ENCODE measurements at places on chromosomes 3 and 15. TPM values are rescaled to one million over a fixed set of nuclear protein-coding genes. Genes with fewer than 3 reads are reported as not detected.
A peak's percentile ranks its signal among the peaks of the same experiment; 100 is the strongest.

Gene MCTP2
- 5.4 TPM for total RNA-seq

GRCh38 chr3:53255423-53255774 lies 423 bp downstream of the TKT start:
- peak; percentile 15 for DNase-seq
- H3K27ac ChIP-seq: peak overlapping the region; percentile 95
- peak overlapping the region; percentile 90 for H3K4me3 ChIP-seq
- peaks cover 27% of the 10 kb centered on the region for H3K4me1 ChIP-seq

DNA sequence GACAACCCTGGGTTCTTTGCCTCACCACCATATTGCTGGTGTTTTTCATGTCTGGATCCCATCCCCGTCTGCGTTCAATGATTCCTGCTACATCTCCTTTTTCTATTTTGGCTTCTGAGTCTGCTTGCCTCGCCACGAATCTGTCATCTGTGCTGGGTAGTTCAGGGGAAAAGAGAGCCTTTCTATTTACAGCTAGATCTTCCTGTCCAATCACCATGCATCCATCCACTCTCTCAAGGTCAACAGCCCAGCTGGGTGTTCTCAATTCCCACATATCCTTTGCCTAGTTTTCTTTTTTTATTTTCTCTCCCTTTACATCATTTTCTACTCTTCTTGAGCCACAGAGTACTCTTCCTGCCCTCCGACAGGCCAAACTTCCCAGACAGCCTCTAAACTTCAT lies 104.8 kb upstream of the RAD18 start:
- H3K36me3 ChIP-seq: peaks cover 5% of the 10 kb centered on the region
- no peak overlapping the region for H3K4me3 ChIP-seq
- no peak overlapping the region for H3K27ac ChIP-seq
- DNase-seq: no peak

Gene ACTC1
- 5.3 TPM for total RNA-seq

DNA sequence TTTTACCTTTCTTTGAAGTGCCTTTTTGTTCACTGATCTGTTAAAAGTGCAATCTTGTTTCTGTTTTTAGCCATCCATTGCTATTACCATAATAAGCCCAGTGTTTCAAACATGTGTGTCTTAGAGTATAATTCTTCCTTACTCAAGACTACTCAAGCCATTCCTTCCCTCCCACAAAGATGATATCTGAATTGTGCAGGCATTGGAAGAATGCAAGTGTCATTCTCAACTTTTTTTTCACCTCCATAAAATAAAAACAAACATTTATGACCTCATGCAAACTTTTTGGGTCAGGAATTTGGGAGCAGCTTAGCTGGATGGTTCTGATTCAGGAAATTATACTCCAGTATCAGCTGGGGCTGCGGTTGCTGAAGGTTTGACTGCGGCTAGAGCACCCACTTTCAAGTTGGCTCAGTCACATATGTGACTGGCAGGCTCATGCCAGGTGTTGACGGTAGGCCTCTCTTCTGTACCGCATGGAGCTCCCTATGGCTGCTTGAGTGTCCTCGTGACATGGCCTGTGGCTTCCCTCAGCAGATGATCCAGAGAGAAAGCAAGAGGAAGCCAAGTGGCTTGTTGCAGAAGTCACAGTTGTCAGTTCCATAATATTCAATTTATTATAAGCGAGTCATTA lies 490.8 kb downstream of the CNTN4 start:
- no peak overlapping the region for H3K27ac ChIP-seq
- no peak for DNase-seq
- peaks cover 4% of the 10 kb centered on the region for H3K4me1 ChIP-seq
- no peaks in the 10 kb centered on the region for H3K27me3 ChIP-seq
- peaks cover 2% of the 10 kb centered on the region for H3K36me3 ChIP-seq

GRCh38 chr15:75361989-75362641 lies 6.3 kb downstream of the MAN2C1 start:
- H3K27me3 ChIP-seq: no peaks in the 10 kb centered on the region
- DNase-seq: no peak
- peaks cover 1% of the 10 kb centered on the region for H3K36me3 ChIP-seq
- H3K4me1 ChIP-seq: no peaks in the 10 kb centered on the region

Gene GOLGA6L10
- 9.5 TPM for total RNA-seq

DNA sequence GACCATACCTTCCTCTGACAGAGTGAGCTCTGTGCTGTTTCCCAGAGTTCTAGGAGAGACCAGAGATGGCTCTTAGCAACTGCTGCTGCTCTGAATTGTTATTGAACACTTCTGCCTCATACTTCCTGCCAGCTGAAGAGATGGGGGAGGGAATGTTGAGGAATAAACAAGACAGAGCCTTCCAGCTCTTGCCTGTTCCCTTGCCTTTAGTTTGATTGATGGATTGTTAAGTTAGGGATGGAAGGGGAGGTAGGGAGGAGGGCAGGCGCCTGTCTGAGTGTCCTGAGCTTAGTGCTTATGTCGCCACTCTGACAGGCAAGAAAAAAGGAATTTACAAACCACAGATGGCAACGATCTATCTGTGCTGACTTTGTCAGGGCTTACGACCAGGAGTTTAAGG lies 42.8 kb downstream of the ZNF609 start:
- no peaks in the 10 kb centered on the region for H3K27me3 ChIP-seq
- no peak overlapping the region for H3K4me3 ChIP-seq
- peaks cover 41% of the 10 kb centered on the region for H3K4me1 ChIP-seq
- peak overlapping the region; percentile 74 for H3K27ac ChIP-seq
- no peak for DNase-seq
- H3K36me3 ChIP-seq: peaks cover 16% of the 10 kb centered on the region

- H3K4me1 ChIP-seq: peaks cover 7% of the 10 kb centered on the region
- H3K27me3 ChIP-seq: no peaks in the 10 kb centered on the region
- DNase-seq: no peak
- H3K27ac ChIP-seq: no peak overlapping the region
Measured at GRCh38 chr15:62835351-62835750, 207.2 kb upstream of the TPM1 start.

- DNase-seq: no peak
- H3K4me1 ChIP-seq: no peaks in the 10 kb centered on the region
- H3K27ac ChIP-seq: no peak overlapping the region
- no peaks in the 10 kb centered on the region for H3K27me3 ChIP-seq
- no peak overlapping the region for H3K4me3 ChIP-seq
- peaks cover 3% of the 10 kb centered on the region for H3K36me3 ChIP-seq
Measured at GRCh38 chr3:158519776-158520175, 51.2 kb upstream of the MLF1 start.

Gene WNT5A
- total RNA-seq: 13.8 TPM

DNA sequence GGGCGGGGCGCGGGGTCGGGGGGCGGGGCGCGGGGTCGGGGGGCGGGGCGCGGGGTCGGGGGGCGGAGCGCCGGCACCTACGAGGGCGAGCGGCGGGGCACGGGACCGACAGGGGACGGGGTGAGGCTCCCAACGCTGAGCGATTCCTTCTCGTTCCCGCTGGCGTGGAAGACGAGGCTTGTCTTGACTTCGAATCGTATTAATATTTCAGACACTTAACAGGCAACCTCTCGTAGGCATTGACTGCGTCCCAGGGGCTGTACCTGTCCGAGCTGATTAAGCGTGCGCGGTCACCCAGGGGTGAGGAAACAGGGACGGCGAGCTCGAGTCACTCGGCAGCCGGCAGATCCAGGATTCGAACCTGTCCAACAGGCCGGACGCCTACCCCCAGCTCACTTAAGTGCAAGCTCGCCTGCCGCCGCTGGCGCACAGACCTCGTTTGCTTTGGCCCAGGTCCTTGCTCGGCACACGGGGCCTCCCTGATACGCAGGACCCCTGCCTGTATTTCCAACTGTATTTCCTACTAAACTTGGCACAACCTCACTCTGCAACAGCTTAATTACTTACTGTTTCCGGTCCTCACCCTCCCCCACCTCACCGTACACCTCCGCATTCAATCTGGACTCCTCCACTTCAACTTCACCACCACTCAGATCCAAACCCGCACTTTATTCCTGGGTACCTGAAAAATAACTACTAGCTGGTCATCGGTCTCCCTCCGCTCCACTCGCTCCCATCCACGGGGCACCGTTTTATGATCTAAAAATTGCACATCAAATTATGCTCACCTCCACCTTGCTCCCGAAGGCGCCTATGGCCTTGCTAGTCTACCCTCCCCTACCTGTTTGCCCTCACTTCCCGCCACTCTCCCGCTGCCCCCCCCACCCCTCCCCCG lies 722 bp upstream of the ZXDC start:
- H3K27me3 ChIP-seq: peaks cover 7% of the 10 kb centered on the region
- H3K27ac ChIP-seq: peak overlapping the region; percentile 65
- H3K4me3 ChIP-seq: peak overlapping the region; percentile 85

- no peak overlapping the region for H3K27ac ChIP-seq
- no peak for DNase-seq
- no peak overlapping the region for H3K4me3 ChIP-seq
- peaks cover 9% of the 10 kb centered on the region for H3K36me3 ChIP-seq
- no peaks in the 10 kb centered on the region for H3K27me3 ChIP-seq
- peaks cover 38% of the 10 kb centered on the region for H3K4me1 ChIP-seq
Measured at GRCh38 chr3:71311661-71312046, 271.9 kb downstream of the FOXP1 start.

DNA sequence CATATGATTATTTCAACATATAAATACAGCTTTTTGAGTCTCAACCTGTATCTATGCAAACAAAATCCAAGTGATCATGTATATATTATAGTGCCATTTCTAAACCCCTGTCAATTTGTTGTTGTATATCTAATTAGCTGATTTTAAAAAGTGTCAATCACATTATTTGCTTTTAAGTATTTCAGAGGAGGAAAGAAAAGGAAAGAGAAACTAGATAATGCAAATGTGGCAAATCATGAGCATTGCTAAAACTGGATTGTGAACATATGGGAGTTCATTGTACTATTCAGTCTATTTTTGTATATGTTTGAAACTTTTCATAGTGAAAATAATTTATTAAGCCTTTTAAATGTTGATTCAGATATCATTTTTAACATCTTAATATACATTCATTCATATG lies 190.7 kb downstream of the ZIC4 start:
- no peaks in the 10 kb centered on the region for H3K36me3 ChIP-seq
- DNase-seq: no peak
- no peaks in the 10 kb centered on the region for H3K4me1 ChIP-seq
- H3K27ac ChIP-seq: no peak overlapping the region

DNA sequence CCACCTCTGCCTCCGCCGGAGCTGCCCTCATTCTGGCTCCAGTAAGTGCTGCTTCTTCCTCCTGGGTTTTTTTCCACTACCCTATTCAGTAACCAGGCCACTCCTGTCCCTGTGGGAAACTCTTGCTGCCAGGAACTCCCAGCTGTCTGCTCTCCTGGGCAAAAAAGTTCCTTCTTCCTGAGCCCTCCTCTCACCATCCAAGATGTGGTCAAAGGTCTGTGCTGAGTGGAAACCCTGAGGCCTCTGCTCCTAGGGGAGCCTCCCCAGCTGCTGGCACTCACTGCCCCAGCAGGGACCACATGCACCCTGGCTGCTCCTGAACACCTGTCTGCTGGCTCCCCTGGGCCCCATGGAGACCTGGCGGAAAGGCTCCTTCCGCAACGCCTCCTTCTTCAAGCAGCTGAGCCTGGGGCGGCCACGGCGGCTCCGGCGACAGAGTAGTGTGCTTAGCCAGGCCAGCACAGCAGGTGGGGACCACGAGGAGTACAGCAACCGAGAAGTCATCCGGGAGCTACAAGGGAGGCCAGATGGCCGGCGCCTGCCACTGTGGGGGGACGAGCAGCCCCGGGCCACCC lies 454 bp downstream of the C15orf62 start:
- no peak overlapping the region for H3K27ac ChIP-seq
- no peaks in the 10 kb centered on the region for H3K27me3 ChIP-seq
- no peak for DNase-seq
- peaks cover 4% of the 10 kb centered on the region for H3K4me1 ChIP-seq

DNA sequence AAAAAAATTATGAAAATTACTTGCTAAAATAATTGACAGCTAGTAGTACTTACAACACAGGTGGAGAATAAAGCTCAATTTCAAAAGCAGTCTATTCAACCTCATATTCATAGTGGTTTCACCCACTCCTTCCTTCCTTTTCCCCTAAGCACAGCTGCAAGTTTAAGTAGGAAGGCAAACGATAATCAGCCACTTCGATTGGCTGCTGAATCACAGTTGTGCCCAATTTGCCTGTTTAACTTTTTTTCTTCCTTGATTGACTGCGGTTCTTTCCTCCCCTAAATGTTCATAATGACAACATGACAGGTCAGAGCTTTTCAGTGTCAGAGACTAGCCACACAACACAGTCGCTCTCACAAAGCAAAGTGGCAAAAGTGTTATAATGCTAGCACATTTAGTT lies 468.0 kb upstream of the GBE1 start:
- DNase-seq: no peak
- H3K27me3 ChIP-seq: no peaks in the 10 kb centered on the region
- H3K4me1 ChIP-seq: peaks cover 4% of the 10 kb centered on the region
- H3K36me3 ChIP-seq: no peaks in the 10 kb centered on the region

Gene ZNF80
- not detected for total RNA-seq

GRCh38 chr15:54556231-54556630 lies 578.0 kb downstream of the UNC13C start:
- H3K4me1 ChIP-seq: no peaks in the 10 kb centered on the region
- H3K4me3 ChIP-seq: no peak overlapping the region
- peaks cover 2% of the 10 kb centered on the region for H3K36me3 ChIP-seq
- no peak for DNase-seq
- H3K27me3 ChIP-seq: no peaks in the 10 kb centered on the region

Gene SLC6A20
- not detected for total RNA-seq

- DNase-seq: no peak
- no peaks in the 10 kb centered on the region for H3K36me3 ChIP-seq
- peaks cover 5% of the 10 kb centered on the region for H3K27me3 ChIP-seq
- H3K4me1 ChIP-seq: no peaks in the 10 kb centered on the region
- no peak overlapping the region for H3K27ac ChIP-seq
Measured at GRCh38 chr15:30041868-30042267, 40.9 kb upstream of the GOLGA8J start.

DNA sequence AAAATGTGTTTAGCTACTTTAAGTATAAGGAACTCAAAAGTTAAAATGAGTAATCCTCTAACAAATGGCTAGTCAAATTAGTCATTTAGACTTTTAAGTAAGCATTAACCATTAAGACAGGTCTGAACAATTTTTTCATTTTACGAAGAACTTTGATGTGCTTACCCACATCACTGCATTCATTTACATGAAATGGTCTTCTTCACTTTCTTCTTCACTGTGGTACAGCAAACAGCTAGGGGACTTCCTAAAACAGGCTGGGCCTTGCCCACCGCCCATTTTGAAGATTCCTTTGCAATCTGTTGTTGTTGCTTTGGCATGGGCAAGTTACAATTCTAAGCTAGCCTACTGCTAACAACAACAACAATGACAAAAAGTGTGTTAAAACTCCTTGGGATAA lies 67.4 kb downstream of the CBLB start:
- H3K27me3 ChIP-seq: no peaks in the 10 kb centered on the region
- H3K4me3 ChIP-seq: no peak overlapping the region
- no peak overlapping the region for H3K27ac ChIP-seq
- H3K36me3 ChIP-seq: peaks cover 11% of the 10 kb centered on the region
- DNase-seq: no peak

Gene FAM131A
- total RNA-seq: 15.4 TPM

Gene CX3CR1
- not detected for total RNA-seq

- H3K27ac ChIP-seq: no peak overlapping the region
- no peaks in the 10 kb centered on the region for H3K27me3 ChIP-seq
- no peak for DNase-seq
- no peaks in the 10 kb centered on the region for H3K36me3 ChIP-seq
Measured at GRCh38 chr3:94402126-94402525, 339.3 kb downstream of the NSUN3 start.

GRCh38 chr3:72017935-72018334 lies 233.0 kb upstream of the PROK2 start:
- peak overlapping the region; percentile 22 for H3K27ac ChIP-seq
- H3K4me3 ChIP-seq: no peak overlapping the region
- H3K27me3 ChIP-seq: peaks cover 2% of the 10 kb centered on the region
- H3K4me1 ChIP-seq: peaks cover 26% of the 10 kb centered on the region
- DNase-seq: no peak
- H3K36me3 ChIP-seq: no peaks in the 10 kb centered on the region

Gene TMEM40
- not detected for total RNA-seq

Gene STARD5
- total RNA-seq: 4.0 TPM
